H54 (cell line): ENCODE measurements at places on chromosomes 4 and X.

DNA sequence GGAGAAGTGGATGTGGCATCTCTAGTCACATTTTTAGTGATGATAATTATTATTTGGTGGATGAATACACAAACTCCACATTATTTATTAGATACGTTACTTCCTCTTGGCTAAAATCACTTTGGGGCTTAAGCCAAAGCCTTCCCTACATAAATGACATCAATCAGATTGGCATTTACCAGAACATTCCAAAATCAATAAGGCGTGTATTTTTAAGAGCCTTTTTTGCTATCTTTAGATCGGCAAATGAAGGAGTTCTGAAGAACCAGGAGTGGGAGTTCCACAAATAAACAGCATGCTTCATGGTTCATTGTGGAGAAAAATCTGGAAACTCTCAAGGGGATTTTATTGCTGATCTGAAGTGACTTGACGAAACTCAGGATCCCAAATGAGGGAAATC, 89.7 kb downstream of the AMELX start:
- DNase-seq, result no peak

DNA sequence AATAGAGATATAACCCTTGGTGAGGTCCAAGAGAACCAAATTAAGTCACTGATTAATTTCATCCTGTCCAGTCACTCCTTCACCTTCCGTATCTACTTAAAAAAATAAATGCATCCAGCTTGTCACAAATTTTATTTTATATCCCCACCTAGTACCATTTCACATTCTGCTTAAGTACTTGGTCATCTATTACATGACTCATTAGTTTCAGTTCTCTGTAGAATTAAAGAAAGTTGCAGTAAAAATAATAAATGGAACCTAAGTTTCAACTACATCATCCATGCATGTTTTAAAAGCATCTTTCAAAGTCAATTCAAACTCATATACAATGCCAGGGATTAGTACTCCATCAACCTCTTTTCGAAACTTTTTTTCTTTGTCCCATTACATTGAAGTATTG, 130.2 kb downstream of the SH2D1A start:
- no peak for DNase-seq

DNA sequence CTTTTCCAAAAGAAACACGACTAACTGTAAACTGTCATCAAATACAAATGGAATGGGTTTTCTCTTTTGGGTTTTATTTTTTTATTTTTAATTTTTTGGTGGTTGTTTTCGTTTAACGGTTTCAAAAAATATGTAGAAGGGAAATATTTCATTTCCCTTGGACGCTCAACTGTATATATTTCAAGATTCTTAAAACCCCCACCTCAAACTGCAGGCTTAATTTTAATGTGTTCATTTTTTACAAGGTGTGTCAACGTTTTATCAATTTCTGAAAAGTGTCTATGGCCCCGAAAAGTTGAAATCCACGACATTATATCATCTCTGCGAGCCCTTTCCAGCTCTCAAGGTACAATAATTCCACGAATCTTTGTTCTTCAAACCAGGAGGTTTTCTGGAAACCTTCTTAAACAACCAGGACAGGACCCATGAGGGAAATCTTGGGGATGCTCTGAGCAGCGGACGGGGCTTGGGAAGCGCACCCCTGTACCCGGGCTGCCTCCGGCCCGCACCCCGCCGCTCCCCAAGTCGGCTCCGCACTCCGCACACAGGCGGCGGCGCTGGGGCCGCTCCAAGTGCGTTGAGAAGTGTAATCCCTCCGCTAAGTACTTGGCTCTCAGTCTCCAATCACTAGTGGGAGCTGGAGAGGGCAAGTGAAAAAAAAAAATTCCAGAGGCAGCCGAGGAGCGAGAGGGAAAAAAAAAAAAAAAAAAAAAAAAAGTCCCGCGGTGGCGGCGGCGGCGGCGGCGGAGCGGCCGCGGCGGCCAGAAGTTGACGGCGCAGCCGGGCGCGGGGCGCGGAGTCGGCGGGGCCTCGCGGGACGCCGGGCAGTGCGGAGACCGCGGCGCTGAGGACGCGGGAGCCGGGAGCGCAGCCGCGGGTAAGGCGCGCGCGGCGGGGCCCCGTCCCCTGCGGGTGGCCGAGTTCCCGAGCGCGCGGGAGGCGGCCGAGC, at the start of gene BMPR1B:
TSS of gene BMPR1B (plus strand) at position 764 of the 949 bp plus-strand sequence. CDS start 346,470 bp downstream, outside the sequence.
- DNase-seq, result no peak

- DNase-seq, result no peak
Measured at GRCh38 chr4:185257086-185257485, 47.7 kb downstream of the SNX25 start.

GRCh38 chrX:133905305-133905704, 80.1 kb downstream of the GPC3 start:
- no peak for DNase-seq

GRCh38 chr4:157151711-157152110, 68.8 kb upstream of the GRIA2 start:
- DNase-seq, result no peak

DNA sequence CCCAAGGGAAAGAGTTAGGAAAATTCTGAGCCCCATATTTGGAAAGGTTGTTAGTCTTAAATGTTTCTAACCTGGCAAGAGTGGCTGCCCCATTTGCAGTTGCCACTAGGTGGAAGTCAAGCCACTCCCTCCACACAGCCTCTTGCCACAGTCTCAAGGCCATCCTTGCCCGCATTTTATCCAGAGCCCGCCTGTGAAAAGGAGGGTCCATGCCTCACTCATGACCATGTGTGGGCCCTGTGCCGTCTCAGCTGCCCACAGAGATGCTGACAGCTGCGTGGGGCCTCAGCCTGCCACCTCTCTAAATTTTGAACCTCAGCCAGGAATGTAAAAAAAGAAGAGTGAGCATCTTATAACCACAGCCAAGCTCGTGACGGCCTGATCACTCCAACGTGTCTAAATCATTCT, 201.5 kb upstream of the FAM241A start:
- no peak for DNase-seq

- DNase-seq, result no peak
Measured at GRCh38 chrX:1435241-1435895, 17.3 kb downstream of the ASMTL start.

- DNase-seq, result no peak
Measured at GRCh38 chrX:154542723-154543424, 3.8 kb downstream of the G6PD start.

- no peak for DNase-seq
Measured at GRCh38 chr4:174928575-174929253, 10.6 kb downstream of the ADAM29 start.

DNA sequence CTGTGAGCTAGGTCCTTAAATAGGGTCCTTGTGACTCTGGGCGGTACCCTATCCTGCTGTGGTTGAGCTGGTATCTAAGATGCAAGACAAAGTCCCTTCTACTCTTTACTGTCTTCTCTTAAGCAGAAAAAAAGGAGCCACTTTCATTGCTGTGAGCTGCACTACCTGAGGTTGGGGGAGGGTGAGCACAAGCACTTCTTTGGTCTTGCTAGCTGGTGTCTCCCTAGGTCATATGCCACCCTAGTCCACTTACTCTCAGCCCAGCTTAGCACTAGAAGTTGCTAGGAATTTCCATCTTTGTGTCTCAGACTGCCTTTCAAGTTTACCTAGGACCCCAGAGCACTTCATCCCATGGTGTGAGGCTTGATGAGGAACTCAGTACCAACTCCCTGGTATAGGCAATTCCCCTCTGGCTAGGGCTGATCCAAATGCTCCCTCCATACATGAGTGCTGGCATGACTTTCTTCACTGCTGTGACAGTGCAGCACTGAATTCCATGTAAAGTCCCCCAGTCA, 343.6 kb upstream of the CT83 start:
- no peak for DNase-seq

DNA sequence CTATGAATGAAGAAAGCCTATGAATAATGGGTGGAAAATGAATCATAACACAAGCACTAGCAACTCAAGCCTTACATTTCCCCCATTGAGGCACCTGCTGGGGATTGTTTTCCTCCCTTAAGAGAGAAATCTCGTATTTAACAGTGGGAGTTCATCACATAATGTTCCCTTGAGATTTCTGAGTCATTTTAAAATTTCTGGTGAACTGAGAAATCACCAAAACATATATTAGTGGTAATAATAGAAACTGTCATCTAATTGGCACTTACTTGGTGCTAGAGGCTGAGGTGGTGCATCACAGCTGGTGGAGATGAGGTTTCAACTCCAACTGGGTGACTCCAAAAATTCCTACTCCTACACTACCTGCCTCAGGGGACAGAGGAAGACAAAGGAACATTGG, 561.3 kb upstream of the LCORL start:
- DNase-seq, result no peak

- DNase-seq, result peak; percentile 23
Measured at GRCh38 chr4:134201216-134202161, at the start of gene PABPC4L. TSS of gene PABPC4L (minus strand) at chr4:134201789. CDS start at chr4:134201019, 770 bp downstream.

GRCh38 chr4:76211769-76212708, 1.6 kb downstream of the SCARB2 start:
- DNase-seq, result no peak

- no peak for DNase-seq
Measured at GRCh38 chr4:78542373-78542772, 9.2 kb upstream of the ANXA3 start.

DNA sequence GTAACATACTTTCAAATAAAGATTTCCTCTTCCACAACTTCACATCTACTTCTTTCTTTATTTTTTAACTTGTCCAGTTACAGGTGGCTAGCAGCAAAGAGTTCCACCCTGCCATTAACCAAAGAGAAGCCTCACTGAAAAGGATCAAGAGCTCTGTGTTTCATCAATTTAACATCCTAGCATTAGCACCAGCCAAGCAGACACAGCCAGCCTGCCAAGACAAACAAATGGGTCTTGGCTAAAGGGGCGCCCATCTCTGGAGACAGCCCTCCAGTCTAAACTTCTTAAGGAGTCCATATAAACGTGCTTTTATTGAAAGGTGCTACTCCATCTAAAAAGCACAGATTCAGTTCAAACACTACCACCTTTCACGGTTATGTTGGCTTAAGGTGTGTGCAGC, 105.3 kb downstream of the ADAMTS3 start:
- no peak for DNase-seq

GRCh38 chrX:10929747-10930146, 181.4 kb upstream of the HCCS start:
- no peak for DNase-seq

DNA sequence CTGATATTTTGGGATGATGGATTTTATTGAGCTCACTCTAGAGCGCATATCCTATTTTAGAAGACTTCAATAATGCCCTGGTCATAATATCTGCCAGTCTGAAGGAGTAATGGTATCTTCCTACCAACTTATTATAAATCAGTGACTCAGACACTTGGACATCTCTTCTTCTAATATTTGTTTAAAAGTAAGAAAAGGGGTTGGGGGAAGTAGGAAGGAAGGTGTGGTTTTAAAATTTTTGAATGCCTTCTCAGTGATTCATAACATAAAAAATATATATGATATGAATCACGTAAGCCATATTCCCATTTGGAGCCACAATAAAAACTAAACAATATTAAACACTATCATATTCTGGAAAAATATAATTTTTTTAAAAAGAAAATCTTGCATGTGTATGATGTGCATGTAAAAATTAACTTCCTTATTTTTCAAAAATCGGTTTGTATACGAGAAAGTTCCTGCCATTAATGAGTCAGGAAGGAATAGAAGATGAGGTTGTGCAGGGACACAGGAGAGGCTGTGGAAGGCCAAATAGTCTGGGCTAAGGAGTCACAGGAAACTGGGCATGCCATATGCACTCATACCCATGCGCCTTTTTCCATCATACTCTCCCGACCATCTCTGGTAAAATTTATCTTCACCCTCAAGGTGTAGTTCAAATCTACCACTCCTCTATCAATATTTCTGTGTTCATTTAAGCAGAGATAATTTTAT, 286.5 kb downstream of the EPHA5 start:
- no peak for DNase-seq

GRCh38 chr4:52959541-52959940, 97.4 kb downstream of the RASL11B start:
- DNase-seq, result no peak

DNA sequence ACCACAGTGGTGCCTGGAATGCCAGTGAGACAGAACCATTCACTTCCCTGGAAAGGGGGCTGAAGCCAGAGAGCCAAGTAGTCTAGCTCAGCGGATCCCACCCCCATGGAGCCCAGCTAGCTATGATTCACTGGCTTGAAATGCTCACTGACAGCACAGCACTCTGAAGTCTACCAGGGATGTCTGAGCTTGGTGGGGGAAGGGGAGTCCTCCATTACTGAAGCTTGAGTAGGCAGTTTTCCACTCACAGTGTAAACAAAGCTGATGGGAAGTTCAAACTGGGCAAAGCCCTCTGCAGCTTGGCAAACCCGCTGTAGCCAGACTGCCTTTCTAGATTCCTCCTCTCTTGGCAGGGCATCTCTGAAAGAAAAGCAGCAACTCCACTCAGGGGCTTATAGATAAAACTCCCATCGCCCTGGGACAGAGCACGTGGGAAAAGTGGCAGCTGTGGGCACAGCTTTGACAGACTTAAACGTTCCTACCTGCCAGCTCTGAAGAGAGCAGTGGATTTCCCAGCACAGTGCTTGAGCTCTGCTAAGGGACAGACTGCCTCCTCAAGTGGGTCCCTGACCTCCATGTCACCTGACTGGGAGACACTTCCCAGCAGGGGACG, 32.0 kb downstream of the NAP1L2 start:
- no peak for DNase-seq

GRCh38 chr4:92253986-92254671, 49.6 kb upstream of the GRID2 start:
- no peak for DNase-seq

- DNase-seq, result peak; percentile 23
Measured at GRCh38 chrX:154775419-154776349, 13.0 kb downstream of the DKC1 start.

DNA sequence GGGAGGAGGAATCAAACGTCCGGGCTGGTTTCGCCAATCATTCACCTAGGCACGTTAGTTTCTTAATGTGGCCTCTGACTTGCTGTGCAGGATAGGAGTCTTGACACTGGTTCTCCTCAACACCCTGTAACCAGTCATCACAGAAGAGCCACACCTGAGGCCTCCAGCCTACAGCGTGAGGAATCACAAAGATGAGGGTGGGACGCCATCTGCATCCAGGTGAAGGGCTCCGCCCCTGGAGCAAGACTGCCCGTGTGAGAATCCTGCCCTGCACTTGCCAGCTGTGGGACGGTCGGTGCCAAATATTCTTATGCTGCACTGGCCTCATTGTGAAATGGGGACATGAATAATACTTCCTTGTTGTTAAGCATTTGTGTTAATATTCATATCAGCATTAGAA, 35.7 kb upstream of the TSPAN5 start:
- no peak for DNase-seq

DNA sequence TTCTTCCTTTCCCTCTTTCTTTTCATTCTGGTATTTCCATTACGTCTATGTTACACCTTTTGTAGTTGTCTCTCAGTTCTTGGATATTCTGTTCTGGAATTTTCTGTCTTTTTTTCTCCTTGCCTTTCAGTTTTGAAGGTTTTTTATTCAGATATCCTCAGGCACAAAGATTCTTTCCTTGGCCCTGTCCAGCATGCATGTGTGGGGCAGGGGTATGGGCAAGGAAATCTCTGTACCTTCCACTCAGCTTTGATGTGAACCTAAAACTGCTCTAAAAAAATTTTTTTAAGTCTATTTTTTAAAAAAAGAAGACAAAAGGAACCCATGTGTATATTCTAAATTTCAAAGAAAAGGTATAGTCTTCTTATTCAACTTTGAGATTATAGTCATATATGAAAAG, 180.5 kb downstream of the SOWAHB start:
- no peak for DNase-seq

GRCh38 chr4:152628128-152628527, 51.7 kb downstream of the TMEM154 start:
- DNase-seq, result no peak

GRCh38 chr4:140003876-140004548, 150.0 kb downstream of the MAML3 start:
- DNase-seq, result no peak

- no peak for DNase-seq
Measured at GRCh38 chrX:15116900-15117299, 153.0 kb downstream of the ASB9 start.

- DNase-seq, result no peak
Measured at GRCh38 chr4:5921101-5921980, 28.5 kb upstream of the CRMP1 start.
